ENCODE measurements at places on chromosomes 4 and X. TPM values are rescaled to one million over a fixed set of nuclear protein-coding genes. Genes with fewer than 3 reads are reported as not detected.

Gene DUSP21
- not detected for total RNA-seq

Gene GABRQ
- total RNA-seq, result 0.25 TPM

Gene PDGFRA
- 26.7 TPM for total RNA-seq

Gene USP17L19
- total RNA-seq, result not detected

Gene TEX13C
- total RNA-seq, result not detected

Gene DBET
- not detected for total RNA-seq

Gene MGST2
- 95.7 TPM for total RNA-seq

Gene EFHC2
- 4.0 TPM for total RNA-seq

Gene PPEF2
- not detected for total RNA-seq

Gene ARHGEF38
- total RNA-seq, result 0.11 TPM

Gene TTC29
- total RNA-seq, result not detected

Gene PPEF1
- not detected for total RNA-seq
